ENCODE measurements at places on chromosomes 3 and 15.
A peak's percentile ranks its signal among the peaks of the same experiment; 100 is the strongest.

DNA sequence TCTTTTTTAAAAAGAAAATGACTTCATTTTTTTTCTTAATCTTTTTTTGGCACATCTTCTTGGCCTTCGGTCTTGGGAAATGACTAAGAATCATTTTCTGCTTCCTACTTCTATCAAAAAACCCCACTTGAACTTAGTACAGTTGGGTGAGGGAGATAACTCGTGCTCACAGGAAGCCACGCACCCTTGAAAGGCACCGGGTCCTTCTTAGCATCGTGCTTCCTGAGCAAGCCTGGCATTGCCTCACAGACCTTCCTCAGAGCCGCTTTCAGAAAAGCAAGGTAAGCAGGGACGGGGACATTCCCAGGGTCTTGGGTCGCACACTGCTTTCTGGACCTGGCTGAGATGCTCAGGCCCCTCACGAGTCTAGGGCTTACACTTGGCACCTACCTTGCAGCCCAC, at the start of gene CCR4:
TSS of gene CCR4 (plus strand) at position 235 of the 402 bp plus-strand sequence. CDS start 1,779 bp downstream, outside the sequence.
- no peak for DNase-seq

DNA sequence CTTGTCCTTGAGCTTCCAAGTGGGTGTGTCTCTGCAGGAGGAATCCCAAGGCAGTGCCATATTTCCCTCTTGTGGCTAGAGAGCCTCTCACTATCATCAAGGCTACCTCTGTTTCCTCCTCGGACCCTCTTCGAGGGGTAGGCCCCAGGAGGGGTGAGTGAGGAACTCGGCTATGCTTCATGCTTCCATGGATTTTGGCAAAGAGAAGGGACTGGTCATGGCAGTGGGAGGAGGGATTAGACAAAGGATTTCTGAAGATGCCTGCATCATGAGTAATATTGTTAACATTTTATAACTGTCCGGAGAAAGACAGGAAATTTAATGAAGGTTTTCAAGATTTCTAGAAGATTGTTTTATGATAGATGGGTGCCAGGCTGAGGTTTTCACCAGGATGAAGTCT, 241.5 kb downstream of the CLSTN2 start:
- DNase-seq, result no peak

DNA sequence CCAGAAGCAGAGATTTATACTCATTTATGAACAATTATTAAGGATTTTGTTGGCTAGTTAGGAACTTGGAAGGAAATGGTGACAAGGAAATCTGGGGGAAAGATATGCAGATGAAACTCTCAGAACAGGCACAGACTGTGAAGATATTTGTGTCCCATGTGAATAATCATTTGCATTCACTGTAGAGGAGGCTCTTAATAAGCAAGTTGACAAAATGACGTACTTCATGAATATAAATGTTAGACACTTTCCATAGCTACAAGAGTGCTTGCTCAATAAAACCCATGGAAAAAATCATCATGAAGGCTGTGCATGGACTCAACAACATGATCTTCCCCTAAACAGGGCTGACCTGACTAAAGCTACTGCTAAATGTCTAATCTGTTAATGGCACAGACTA, 59.7 kb downstream of the MAP4 start:
- DNase-seq, result no peak

- DNase-seq, result no peak
Observed at GRCh38 chr15:74983725-74984231, 11.6 kb upstream of the SCAMP5 start.

GRCh38 chr15:73228128-73228646, 140.6 kb downstream of the HCN4 start:
- no peak for DNase-seq

DNA sequence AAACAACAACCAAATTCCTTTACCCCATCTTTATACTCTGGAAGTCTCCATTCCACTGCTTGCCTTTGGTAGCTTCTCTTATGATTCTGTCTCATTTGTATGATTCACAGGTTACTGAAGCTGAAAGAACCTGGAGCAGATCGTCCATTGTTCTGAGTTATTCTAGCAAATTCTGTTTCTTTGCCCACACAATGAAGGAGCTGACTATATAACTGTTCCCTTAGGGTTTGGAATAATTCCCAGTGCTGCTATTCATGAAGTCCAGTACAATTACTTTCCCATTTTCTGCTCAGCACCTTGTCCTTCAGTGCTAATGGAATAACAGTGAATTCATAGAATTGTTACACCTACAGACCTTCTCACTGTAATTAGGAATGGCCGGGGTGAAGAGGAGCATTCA, 167.8 kb downstream of the CHST2 start:
- DNase-seq, result no peak

- DNase-seq, result peak; percentile 63
Observed at GRCh38 chr15:37995461-37996347, 61.3 kb downstream of the TMCO5A start.

DNA sequence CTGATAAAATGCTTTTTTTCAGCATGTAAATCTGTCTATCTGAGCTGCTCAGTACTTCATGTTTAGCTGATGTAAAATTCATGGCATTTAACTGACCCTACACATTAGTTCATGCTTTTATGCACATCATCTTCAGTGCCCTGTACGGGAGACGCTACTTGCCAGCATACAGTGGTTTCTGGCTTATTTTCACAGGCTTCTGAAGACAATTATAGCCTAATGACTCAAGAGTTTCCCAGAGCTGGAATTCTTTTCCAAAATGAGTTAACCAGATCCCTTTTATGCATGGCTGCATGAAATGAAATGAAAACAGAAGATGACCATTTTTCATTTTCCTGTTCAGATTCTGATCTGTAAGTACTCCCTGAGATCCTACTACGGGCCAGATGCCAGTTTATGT, 1061.5 kb downstream of the ROBO2 start:
- DNase-seq, result peak; percentile 35

- no peak for DNase-seq
Observed at GRCh38 chr15:82709081-82709420, 624 bp downstream of the AP3B2 start.

DNA sequence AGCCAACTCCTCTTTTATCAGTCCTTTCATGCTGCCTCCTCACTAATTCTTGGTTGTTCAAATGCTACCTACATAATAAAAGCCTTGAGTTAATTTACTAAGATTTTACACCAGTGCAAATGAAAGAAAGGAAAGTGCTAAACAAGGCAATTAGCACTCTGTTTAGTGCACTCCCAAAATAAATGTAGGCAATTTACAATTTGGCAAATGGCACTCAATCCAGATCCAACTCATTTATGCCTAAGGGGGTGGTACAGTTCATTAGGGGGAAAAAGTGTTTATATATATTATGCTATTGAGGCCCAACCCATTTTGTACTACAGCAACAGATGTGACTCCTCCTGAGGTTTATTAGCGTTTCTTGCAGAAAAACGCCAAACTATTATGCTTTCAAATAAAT, 370.1 kb downstream of the NR2F2 start:
- DNase-seq, result no peak

- DNase-seq, result no peak
Observed at GRCh38 chr15:32861174-32861573, 143.4 kb downstream of the GREM1 start.

DNA sequence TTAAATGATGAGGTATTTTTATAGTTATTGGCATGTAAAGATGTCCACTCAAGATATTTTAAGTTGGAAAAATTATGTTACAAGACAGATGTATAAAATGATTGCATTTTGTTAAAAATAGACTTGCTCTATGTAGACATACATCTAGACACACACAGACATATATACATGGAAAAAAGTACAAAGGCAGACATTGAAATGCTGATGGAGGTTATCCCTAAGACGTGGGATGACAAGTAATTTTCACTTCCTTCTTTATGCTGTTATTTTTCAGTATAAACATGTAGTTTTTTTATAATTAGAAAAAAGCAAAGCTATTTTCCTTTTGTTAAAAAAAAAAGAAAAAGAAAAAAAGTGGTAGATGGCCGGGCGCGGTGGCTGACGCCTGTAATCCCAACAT, 7.2 kb downstream of the HOMER2 start:
- no peak for DNase-seq

DNA sequence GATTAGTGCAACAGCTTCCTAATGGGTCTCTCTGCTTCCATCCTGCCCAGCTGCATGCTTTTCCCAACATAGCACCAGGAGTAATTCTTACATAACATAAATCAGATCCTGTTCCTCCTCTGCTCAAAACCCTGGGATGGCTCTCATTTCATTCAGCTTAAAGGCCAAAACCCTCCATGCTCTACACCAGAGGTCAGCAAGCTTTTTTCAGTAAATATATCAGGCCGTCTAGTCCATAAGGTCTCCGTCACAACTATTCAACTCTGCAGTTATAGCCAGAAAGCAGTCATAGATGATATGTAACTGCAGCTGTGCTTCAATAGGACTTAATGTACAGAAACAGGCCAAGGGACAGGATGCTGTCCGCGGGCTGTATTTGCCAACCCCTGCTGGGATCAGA, 202.8 kb upstream of the UBE2E2 start:
- DNase-seq, result no peak

- DNase-seq, result no peak
Observed at GRCh38 chr3:133901083-133901482, 5.4 kb upstream of the RAB6B start.

DNA sequence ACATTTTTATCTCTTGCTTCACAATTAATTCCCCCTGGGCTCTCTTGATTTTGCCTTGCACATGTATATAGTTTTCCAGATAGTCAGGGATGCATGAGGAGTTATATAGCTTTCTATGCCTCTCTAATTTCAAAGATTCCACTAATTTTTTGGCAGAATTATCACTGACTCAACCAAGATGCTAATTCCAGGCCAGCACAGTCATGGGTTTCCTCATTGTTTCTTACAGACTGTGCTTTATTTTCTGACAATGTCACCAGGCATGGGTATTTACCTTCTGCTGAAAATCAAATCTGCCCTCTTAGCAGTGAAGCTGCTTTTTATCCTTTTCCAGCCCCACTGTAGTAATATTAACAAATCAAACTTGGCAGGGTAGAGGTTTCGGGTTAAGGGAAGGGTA, 1520.6 kb upstream of the CADM2 start:
- DNase-seq, result no peak

DNA sequence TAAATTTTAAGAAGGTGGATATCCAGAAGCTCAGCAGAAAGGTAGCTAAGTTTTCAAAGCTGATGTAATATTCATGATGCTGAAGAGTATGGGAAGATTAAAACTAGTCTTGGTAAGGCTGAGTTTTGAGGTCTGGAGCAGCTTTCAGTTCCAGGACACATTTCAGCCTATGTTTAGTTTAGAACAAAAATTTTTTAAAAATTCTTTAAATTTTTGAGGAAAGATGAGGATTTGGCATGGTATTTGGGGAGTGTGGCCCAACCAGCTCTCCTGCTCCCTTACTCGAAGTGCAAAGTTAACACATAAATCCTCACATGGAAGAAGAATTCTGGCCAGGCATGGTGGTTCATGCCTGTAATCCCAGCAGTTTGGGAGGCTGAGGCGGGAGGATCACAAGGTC, 1039.1 kb downstream of the NAALADL2 start:
- DNase-seq, result no peak

DNA sequence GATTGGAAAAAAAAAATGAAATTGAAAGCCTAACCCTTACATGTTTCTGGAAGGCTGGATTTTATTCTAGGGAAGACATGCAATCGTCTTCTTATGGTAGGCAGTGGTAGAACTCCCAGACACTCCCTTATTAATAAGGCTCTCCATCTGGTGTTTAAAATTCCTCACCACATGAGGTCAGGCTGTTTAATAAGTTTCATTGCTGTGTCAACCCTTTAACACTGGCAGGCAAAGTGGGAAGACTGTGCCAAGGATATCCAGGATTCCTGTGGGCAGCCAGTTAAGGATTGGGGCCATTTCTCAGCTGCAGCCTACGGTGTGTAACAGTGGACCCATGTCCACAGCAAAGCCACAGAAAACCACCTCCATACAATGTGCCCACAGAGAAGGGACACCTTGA, 225.5 kb upstream of the CHRM5 start:
- peak; percentile 55 for DNase-seq

DNA sequence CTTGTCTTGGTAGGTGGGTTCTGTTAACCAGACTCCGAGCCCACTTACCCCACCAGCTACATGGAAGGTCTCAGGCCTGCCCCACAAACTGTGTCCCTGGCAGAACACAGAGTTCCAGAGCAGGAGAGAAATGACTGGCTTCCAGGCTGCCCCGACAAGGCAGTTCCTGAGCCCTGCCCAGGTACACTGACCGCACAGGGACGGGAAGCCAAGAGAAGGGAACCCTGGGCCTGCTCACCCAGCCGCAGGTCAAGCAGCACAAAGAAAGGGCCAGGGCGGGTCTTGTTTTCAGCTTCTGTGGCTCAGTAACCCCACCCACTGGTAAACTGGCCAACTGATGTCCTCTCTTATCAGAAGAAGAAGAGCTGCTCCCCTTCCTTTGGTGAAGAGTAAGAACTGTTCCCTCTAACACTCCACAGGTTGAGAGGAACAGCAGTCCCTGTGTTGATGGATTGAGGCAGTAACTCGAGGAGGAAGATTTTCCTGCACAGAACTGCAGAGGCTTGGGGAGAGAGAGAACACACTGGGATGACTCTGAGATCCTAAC, 68.4 kb downstream of the CRTC3 start:
- DNase-seq, result no peak

GRCh38 chr15:28271697-28272260, 50.2 kb downstream of the HERC2 start:
- no peak for DNase-seq

- no peak for DNase-seq
Observed at GRCh38 chr3:75978686-75979085, 193.3 kb upstream of the ZNF717 start.

- no peak for DNase-seq
Observed at GRCh38 chr15:39251413-39252133, 329.3 kb upstream of the THBS1 start.

- no peak for DNase-seq
Observed at GRCh38 chr3:22565393-22565792, 637.7 kb upstream of the UBE2E2 start.

- DNase-seq, result no peak
Observed at GRCh38 chr3:189890496-189890895, 230.2 kb downstream of the P3H2 start.

DNA sequence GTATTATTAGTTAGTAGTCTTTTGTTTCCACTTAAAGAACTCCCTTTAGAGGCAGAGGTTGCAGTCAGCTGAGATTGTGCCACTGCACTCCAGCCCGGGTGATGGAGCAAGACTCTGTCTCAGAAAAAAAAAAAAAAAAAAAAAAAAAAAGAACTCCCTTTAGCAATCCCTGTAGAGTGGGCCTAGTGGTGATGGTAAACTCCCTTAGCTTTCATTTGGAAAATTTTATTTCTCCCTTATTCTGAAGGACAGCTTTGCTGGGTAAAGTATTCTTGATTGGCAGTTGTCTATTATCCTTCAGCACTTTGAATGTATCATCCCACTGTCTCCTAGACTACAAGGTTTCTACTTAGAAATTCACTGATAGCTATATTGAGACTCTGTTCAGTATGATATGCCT, 46.0 kb downstream of the RPL39L start:
- DNase-seq, result no peak

GRCh38 chr15:31162721-31163510, 61.4 kb upstream of the TRPM1 start:
- no peak for DNase-seq

GRCh38 chr15:75982468-75982867, 29.8 kb downstream of the NRG4 start:
- DNase-seq, result no peak

DNA sequence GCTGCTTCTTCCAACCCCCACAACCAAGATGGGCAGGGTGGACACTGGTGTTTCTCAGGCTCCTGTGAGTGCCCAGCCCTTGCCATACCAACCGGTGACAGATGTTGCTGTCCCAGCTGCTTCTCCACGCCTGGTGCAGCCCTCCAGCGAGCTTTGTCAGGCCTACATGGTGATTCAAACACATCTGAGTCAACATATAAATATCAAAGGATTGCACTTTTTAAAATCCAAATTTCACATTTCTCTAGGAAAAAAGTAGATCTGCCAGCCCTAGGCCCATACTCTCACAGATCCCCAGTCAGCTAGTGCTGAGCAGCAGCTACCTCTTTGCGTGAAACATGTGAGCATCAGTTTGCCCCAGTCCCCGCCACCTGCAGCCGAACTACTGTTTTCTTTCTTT, 52.7 kb downstream of the RPN1 start:
- peak; percentile 44 for DNase-seq
